Ecto neural progenitor cell (in vitro differentiated cells): ENCODE measurements at places on chromosomes 4 and X.
A peak's percentile ranks its signal among the peaks of the same experiment; 100 is the strongest.

GRCh38 chrX:152072236-152072635 is 66.1 kb downstream of the MAGEA10 start:
- DNase-seq = no peak

GRCh38 chrX:23782455-23782854 is 518 bp upstream of the SAT1 start:
- DNase-seq = no peak

GRCh38 chrX:121258545-121258944 is 211.1 kb downstream of the GLUD2 start:
- no peak for DNase-seq

DNA sequence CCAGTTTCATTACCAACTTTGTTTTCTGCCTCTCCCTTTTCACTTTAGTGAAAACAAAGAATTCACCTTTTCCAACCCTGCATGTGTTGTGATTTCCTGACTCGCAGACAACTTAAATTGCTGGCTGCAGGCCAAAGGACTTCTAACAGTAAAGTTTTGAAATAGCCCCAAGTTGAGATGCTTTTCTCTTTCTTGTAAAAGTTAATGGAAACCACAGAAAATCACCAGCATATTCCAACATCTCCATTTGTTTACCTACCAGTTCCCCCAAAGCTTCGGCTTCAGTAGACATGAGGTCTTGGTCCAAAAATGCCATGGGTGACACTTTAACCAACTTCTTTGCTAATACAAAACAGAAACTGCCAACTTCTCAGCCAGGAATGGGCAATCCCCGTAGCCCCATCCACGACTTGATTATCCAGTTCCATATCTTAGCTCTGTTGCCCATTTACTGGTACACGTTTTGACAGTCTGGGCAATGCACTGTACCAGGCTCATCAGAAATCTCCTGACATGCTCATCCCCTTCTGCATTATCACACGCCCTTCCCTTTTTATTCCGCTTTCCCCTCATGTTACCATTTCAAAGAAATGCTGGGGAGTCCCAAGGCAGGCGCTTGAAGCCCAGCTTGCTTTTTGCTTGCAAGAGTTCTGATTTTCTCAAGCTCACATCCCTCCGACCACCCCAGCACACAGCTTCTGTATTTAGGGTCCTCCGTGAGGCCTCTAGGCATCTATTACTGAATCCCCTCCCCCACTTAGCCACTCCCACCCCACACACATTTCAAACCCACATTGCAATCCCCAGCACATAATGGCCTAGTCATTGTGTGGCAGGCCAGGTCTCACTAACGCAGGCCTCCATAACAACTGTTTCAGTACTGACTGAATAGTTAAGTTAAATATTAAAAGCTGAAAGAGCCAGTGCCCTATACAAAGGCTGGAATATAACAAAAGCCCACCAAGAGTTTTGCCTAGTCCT is 137.9 kb upstream of the S100G start:
- no peak for DNase-seq

DNA sequence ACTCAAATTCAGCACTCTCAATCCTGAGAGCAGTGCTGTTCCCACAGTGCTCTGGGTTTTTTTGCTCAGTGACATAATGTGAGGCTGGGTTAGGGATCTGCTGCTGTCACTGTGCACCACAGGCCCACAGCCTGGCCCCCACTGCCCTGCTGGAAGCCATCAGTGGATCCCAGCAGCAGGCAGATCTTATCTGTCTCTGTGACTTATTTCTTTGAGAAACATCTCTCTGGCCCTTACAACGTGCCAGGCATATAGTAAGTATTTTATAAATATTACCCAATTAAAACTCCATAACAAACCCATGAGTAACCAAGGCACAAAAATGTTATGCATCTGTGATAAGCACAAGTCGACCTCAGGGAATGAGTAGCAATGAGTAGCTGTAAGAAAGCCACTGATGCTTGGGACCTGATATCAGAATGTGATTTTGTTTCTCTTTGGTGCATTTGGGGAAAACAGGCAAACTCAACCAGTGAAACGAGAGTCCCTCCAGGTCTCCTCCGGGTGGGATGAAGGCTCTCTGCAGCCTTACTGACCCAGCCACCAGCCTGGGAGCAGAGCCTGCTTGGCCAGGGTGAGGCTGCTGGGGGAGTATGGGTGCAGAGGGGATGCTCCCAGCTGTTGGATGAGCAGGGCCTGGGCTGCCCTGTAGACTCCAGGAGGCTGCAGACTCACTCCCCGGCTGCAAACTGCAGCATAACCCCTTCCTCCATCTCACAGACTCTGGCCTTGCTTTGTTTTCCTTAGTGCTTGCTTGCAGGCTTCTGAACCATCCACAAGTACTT is 172.7 kb upstream of the LNX1 start:
- DNase-seq = no peak

DNA sequence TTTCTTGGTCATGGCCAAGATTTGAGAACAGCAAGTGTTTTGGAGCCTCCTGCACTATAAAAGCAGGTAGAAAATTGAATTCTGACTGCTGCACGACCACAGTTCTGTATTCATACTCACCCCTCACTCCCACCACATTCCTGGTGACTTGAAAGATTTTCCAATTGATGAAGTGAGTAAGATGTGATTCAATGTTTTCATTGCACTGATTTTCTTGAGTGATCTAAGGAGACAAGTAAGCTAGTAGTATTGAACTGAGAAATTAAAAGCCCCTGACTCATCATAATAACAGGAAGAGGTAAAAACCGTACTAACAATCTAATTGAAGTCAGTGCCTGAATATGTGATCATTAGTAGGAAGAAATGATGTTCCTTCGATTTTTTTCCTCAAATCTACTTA is 6.1 kb upstream of the SEC24D start:
- DNase-seq = no peak

GRCh38 chr4:77713884-77714283 is 105.3 kb downstream of the CNOT6L start:
- DNase-seq = no peak

DNA sequence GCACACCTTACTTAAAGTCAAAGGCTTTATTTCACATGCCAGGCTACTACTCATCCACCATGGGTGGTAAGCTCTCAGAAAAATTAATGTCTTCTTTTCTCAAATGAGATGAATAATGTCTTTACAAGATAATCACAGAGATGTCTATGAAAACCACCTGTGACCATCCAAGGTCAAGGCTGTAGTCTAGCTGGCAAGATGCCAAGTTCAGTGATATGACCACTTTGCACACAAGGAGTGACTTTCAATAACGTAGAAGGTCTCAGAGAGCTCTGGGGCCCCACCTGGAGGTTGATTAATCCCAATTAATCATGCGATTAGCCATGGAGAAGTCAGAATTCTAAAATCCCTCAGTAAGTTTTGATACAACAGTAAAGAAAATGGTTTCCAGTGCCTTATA is 20.5 kb downstream of the ANOS1 start:
- DNase-seq = no peak

- no peak for DNase-seq
Measured at GRCh38 chrX:11446336-11446735, 153.1 kb downstream of the AMELX start.

DNA sequence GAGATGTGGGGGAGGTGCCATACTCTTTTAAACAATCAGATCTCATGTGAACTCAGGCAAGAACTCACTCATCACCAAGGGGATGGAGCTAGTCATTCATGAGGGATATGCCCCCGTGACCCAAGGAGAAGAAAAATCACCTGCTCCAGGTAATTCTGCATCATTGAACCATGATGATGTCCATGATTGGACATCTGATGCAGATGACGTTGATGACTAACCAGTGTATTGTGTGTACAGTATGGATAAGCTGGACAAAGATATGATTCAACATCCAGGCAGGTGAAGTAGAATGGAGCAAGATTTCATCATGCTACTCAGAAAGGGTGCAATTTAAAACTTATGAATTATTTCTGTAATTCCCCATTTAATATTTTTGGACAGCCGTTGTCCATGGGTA is 286.4 kb upstream of the SMIM31 start:
- DNase-seq = no peak

DNA sequence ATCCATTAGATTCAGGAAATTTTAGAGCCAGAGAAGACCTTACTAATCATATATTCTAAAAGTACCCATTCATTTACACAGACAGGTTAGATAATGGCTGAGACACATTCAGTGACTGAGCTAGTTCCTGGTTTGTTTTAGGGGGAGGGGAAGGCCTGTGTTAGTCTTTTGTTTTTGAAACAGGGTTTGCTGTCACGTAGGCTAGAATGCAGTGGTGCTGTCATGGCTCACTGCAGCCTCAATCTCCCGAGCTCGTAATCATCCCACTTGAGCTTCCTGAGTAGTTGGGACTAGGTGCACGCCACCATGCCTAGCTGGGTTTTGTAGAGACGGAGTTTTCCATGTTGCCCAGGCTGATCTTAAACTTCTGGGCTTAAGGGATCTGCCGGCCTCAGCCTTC is 10.1 kb downstream of the RBPJ start:
- DNase-seq = no peak

DNA sequence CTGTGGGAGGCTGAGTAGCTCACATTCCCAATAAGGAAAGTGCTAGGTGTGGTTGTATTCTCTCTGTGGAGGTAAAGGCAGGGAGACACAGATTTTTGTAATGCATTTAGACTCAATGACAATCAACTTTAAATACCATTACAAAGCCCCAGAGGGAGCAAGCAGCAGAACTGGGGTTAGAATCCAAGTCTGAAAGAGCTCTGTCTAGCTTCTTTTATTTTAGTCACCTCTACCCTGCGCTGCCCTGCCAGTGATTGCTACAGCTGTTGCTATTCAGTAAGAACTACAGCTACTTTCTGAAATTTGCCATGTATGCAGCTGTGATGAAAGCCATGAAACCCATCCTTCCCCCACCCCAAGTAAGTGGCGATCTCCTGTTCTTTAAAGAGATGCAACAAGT is 22.5 kb downstream of the SLC39A8 start:
- DNase-seq = no peak

DNA sequence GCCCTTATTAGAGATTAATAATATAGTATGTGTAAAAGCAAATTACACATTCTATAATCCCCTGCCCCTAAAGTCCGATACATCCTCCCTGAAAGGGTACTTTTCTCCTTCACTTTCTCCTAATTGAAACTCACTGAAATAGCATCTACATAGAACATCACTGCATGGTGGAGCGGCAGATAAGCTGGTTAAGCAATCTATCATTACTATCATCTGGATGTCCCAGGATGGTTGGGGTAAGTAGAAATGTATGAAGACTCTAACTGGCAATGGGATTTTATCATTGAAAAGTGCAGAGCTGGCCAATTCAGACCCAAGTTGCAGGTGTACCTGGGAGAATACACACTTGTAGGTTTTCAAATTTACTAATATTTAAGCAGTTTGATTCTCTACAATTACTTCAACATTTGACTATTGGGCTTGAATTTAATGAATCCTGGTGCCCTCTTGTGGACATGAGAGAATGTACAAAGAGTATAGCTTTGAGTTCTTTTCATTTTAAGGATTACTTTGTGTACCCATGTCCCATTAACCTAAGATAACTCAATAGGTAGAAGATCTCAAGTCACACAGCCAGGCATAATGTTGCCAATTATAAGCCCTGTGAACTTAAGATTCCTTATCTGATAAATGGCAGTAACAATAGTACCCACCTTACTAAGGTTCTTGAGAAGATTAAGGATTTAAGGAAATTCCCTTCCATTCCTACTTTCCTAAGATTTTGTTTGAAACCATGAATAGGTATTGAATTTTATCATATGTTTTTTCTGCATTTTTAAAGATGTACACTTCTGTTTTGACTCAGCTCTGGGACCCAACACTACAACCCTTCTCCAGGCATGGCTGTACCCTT is 69.8 kb downstream of the SHROOM3 start:
- no peak for DNase-seq

- peak; percentile 92 for DNase-seq
Measured at GRCh38 chrX:20141281-20142220, at the start of gene EIF1AX. Gene EIF1AX, minus strand, starts transcription at chrX:20141838. Its CDS starts 198 bp downstream, at chrX:20141640.

- no peak for DNase-seq
Measured at GRCh38 chrX:105331244-105331643, 110.8 kb upstream of the TEX13A start.

- DNase-seq = no peak
Measured at GRCh38 chr4:138902705-138903104, 112.9 kb upstream of the NOCT start.

DNA sequence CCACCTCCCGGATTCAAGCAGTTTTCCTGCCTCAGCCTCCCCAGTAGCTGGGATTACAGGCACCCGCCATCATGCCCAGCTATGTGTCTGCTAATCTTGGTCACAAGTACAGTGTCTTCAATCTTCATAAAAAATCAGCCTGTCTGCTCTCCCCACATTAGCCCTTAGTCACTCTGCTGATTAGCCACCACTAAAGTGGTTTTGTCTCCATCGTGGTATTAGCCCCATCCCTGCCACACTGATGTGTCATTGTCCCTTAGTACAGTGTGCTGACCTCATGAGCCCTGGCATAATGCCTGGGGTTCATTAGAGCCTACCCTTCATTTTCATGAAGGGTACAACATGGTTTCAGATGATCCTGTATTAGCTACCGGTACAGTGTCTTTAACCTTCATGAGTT is 49.9 kb downstream of the ZNF157 start:
- DNase-seq = no peak

DNA sequence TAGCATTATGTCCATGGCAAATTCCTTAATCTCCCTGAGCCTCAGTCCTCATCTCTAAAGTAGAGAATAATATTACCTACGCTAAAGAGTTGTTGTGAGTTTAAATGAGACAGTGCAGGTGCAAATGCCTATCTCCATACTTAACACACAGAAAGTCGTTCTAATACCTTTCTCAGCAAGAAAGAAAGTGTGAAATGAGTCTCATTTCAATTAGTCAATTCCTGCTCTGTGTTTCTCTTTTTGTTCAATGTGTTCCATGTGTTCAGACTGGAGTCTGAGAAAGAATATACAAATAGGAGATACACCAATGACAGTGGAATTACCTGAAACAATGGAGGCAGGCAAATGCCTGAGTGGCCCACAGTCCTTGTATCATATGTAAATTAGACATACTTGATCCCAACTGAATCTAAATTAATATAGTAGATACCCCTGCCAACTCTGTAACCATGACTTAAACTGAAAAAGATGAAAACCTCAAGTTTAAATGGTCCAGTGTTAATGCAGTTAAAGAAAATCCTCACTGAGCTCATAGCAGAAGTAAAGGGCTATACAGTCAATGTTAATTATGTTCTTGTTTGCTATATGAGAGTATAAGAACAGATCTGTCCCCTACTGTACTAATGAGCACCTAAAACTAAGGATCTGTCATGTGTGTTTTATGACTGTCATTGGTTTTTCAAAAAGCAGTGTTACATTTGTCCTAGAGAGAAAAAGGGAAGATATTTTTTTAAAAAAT is 68.2 kb downstream of the GPC3 start:
- DNase-seq = no peak

DNA sequence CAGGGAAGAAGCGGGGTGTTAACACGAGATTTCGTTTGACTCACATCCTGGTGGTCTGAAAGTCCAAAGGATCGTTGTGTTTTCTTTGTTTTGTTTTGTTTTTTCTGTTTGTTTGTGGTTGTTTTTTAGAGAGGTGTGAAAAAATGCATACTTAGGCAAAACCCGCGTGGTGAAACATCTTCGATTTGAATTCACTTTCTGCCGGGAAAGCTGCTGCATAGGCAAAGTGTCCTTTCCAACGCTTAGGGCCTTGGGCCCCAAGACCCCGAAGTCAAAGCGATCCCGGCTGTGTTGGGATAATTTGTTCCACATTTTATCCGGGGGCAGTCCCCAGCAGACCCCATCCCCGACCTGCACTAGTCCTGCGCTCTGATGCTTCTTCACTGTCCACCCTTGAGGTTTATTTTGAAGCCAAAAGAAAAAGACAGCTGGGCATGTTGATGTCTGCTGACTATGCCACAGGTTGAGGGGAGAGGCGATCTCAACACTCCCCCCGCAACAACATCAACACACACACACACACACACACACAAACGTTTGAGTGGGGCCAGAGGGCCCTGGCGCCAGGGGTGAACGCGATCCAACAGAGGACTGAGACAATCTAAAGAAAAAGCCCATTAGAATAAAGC is 2.0 kb downstream of the MSX1 start:
- DNase-seq = no peak
